ENCODE measurements at places on chromosomes 4 and X.
A peak's percentile ranks its signal among the peaks of the same experiment; 100 is the strongest.

- no peak for DNase-seq
These were observed 119.3 kb upstream of the AP1S2 start for GRCh38 chrX:15973946-15974345.

GRCh38 chr4:69323284-69323683 is 43.0 kb downstream of the UGT2B28 start:
- DNase-seq, result no peak

GRCh38 chrX:149910178-149910695 is 19.1 kb upstream of the HSFX4 start:
- DNase-seq, result no peak

GRCh38 chr4:158766434-158767044 is 2.3 kb upstream of the FNIP2 start:
- no peak for DNase-seq

GRCh38 chrX:111167334-111167733 is 71.3 kb downstream of the PAK3 start:
- DNase-seq, result no peak

- DNase-seq, result peak; percentile 28
These were observed 32.8 kb upstream of the JAKMIP1 start for GRCh38 chr4:6232836-6233785.

- DNase-seq, result no peak
These were observed 519.1 kb downstream of the IQCM start for GRCh38 chr4:149296503-149296902.

GRCh38 chr4:99054428-99054994 is 34.1 kb downstream of the ADH5 start:
- DNase-seq, result no peak

GRCh38 chr4:159496248-159496647 is 393.4 kb downstream of the RAPGEF2 start:
- no peak for DNase-seq

- DNase-seq, result no peak
These were observed 218.5 kb downstream of the GBA3 start for GRCh38 chr4:22911285-22911684.

- DNase-seq, result no peak
These were observed 11.7 kb downstream of the PITX2 start for GRCh38 chr4:110610940-110611831.

- no peak for DNase-seq
These were observed 29.3 kb downstream of the FAM114A1 start for GRCh38 chr4:38896940-38897339.

- DNase-seq, result no peak
These were observed 86.0 kb downstream of the ATG4A start for GRCh38 chrX:108177351-108178142.

- no peak for DNase-seq
These were observed 49.7 kb upstream of the DDIT4L start for GRCh38 chr4:100240008-100240407.

Measured in mesothelial cell of epicardium (in vitro differentiated cells).